ENCODE measurements at places on chromosomes 1 and 21.
A peak's percentile ranks its signal among the peaks of the same experiment; 100 is the strongest.

GRCh38 chr21:35163411-35163810, 114.3 kb upstream of the RUNX1 start:
- DNase-seq = no peak

- DNase-seq = no peak
Observed at GRCh38 chr1:151325231-151325630, 2.0 kb downstream of the PI4KB start.

DNA sequence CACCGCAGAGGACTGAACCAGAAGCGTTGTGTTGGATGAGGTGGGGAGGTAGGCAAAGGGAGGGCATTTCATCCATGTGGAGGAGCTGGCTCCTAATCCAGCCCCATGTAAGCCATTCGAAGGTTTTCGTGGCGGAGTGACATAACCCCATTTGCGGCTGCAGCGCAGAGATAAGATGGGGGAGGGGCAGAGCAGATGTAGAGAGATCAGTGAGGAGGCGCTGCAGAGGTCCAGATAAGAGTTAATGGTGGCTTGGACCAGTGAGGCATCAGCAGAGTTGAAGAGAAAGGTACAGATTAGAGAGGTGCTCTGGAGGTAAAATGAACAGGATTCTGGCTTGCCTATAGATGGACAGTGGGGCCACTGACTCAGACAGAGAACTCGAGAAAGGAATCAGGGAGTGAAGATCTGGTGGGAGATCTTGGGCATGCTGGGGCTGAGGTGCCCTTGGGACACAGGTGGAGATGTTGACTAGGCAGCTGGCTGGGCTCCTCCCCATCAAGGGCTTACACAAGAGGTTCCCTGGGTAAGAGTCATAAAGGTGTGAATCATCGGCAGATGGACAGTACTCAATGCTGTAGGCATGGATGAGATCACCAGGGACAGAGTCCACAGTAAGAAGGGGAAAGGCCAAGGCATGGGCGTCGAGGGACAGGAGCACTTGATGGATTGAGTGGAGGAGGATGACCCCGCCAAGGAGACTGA, 7.8 kb upstream of the PTPRF start:
- no peak for DNase-seq

- peak; percentile 9 for DNase-seq
Observed at GRCh38 chr1:43705982-43706597, 1.2 kb upstream of the ST3GAL3 start.

DNA sequence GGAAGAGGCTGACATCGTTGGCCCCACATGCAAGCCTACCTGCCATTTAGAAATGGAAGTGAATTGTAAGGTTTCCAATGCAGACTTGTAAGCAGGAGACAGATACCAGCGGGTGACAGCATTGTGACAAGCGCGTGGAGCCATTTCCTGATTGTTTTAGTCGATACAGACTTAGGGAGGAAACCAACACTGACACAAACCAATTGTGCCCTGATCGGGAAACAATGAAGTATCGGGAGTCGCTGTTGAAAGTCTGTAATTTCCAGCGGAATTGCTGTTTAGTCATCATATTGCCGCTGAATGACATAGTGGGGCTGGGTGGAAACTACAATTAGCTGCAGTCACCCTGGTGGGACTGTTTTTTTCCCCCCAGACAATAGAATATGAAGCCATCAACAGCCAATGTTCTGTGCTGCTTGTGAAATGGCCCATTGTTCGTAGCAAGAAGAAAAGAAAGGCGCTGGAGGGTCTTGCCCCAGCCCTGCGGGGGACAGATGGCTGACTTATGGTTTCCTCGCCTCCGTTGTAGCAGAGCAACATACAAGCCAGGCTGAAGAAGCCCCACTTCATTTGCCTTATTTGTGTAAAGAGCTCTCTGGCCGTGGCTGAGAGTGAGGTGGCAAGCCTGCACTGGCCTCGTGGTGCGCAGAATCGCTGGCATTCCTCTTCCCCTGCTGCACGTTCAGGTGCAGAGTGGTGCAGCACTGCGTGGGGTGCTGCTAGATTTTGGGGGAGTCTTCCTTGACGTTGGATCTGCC, 462.7 kb downstream of the CAMTA1 start:
- no peak for DNase-seq

DNA sequence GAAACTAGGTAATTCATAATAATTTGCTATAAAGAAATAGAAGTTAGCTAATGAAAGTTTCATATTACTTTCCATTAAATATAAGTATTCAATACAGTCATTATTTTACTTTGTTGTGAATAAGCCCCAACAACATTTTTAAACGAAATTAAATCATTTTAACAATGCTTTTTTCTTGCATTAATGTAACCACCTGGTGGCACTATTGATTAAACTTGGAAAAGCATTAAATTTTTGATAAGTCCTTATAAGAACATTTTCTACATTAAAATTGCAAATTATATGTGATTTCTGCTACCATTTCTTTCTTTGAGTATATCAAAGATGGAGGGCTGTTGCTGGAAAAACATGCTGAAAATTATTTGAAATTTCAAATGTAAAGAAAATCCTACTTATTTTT, 918.8 kb upstream of the TMPRSS15 start:
- DNase-seq = no peak

DNA sequence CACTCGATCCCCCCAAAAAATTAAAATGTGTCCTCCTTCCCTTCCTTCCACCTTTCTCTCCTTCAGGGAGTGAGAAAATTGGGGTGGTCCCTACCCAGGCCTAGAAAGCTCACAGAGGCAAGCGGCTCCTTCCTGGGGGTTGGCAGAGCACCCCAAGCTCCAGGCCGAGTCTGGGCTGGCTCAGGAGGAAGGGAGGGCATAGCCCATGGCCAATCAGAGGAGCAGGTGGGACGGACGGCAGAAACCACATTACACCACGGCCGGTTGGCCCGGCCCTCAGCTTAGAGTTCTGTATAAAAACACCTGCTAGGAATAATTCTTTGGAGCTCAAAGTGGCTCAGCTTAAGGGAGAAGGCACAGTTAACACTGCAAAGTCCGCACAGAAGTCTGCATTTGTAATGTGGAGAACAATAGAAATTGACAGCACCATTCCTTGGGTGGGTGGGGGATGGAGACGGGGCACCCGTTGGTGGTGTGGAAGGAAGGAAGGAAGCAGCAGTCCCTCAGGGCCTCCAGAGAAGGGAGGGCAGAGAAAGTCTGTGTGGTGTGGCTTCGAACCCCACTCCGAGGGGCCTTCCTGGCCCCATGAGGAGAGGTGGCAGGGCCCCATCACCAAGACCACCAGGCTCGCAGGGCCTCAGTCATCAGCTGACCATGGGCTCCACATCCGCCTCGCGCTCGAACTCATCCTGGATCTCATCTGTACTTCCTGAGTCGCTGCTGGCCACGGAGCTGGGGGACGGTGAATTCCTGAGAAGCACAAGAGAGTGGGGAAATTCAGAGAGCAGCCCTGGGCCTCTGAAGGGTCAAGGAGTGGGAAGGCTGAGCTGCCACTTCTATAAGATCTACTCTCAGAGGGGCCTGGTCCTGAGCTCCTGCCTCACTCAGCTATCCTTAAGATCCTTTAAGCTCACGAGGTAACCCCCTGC, 5.8 kb upstream of the ALDH4A1 start:
- no peak for DNase-seq

DNA sequence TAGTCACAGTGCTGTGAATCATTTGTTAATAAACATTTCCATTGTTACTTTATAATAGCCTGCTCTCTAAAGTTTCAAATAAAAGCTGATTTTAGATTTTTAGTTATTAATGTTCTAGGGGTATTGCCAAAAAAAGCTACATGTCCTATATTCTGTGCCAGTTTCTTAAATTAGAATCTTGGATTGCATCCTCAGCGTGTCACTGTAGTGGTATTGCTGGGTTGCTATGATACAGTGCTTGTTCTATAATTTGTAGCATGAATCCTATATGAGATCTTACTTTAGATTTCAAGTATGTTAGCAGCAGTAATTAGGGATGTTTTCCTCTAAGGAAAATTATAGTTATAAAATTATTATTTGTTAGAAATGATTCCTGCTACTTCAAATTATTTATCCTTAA, 16.4 kb downstream of the PPP2R5A start:
- DNase-seq = no peak

DNA sequence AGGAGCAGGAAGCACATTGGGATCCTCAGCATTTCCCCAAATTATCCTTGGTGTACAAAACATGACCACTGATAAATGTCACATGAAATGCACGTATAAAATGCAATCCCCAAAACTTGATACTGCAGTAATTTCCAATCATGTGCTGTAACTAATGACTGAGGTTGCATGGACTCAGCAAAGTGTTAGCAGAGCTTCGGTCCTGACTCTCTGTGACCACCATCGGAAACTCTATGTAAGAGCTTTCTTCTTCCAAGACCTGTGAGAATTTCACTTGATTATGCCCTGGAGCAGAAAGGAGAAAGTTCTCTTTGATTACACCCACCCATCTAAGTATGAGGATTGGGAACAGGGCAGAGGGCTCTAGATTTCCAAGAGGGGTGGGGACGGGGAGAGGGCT, 908 bp downstream of the CD53 start:
- no peak for DNase-seq

GRCh38 chr1:8134546-8135235, 108.6 kb upstream of the ERRFI1 start:
- no peak for DNase-seq

DNA sequence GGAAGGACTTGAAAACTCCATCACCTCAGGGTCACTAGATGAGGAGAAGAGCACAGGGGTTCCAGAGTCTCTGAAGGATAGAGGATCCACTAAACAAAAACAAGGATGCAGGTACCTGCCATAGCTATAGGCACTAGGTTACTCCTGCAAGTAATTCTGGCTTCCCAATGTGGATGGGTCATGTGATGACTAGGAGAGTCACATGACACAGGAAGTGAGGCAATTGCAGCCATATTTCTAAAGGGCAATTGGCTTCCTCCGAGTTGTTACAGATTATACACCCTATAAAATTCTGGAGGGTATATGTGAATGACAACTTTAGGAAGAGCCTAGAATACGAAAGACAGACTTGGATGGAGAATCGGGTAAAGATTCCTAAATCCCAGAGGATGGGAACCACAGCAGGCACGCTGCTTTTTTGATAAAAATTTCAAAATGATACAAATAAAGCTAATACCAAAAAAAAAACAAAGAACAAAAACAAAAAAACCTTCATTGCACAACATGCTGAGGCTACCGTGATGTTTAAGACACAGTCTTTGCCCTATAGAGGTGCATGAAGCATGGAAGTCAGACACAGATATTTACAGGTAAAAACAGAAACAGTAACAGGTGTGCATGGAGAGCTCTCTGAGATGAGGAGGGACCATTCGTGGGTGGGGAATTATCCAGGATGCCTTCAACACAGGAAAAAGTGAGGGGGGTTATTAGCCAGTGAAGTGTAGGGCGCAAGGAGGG, 10.5 kb downstream of the MTX1 start:
- peak; percentile 42 for DNase-seq

DNA sequence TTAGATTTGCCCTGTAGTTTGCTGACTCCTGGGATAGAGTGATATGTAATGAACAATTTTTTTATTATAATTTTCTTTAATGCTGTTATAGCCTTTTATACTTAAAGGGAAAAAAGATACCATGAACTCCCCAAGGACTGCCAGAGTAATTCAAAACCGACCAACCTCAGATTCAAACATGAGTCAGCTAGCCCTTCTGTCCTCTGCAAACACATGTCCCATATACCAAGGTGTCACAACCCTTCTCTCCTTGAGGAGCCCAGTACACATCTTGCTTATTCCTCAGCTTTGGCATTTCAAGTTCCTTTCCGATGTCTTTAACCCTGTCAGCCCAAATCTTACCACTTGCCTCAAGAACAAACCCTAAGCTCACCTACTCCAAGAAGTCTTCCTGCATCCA, 184.9 kb downstream of the KCNH1 start:
- DNase-seq = no peak

GRCh38 chr1:228811712-228812305, 76.5 kb downstream of the RHOU start:
- peak; percentile 26 for DNase-seq

DNA sequence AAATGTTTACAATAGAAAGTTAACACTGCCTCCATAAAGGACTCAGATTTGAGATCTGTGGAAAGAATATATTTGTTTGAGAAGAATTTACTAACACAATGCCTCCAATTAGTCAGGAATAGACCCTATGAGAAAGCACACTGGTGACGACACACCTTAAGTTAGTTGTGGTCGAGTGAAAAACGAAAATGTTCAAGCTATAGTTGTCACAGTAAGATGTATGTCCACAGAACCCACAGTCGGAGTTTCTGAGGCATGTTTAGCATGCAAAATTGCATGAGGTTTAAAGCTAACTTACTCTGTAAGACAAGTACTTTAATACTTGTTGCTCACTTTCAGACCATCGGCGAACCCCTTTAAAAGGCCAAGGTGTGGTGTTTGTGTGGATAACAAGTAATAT, 69.9 kb upstream of the SIPA1L2 start:
- no peak for DNase-seq

GRCh38 chr1:213884942-213885341, 102.8 kb upstream of the PROX1 start:
- no peak for DNase-seq

- no peak for DNase-seq
Observed at GRCh38 chr1:201436969-201437368, 15.4 kb upstream of the TNNI1 start.

DNA sequence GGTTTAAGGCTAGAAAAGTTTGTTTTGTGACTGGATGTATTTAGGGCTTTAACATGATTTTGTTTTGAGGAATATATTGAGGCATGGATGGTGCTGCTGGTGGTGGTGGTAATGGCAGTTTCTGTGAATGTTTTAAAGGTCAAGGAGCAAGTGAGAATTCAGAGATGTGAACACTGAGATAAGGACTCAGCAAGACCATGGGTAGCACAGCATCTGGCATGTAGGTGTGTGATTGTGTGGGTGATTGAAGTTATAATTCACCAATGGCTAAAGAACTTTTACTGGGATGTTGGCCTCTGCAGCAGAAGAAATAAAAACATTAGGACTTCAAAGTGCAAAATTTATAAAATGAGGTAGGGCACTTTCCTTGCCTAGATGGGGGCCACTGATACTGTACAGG, 65.9 kb downstream of the MACF1 start:
- DNase-seq = no peak

Measured in nephron progenitor cell (in vitro differentiated cells).